Activated CD4-positive, CD25-positive, alpha-beta regulatory T cell treated with anti-CD3 and anti-CD28 coated beads, Interleukin-2, amount 50 U/mL, for 24 hours (primary cell): ENCODE measurements at places on chromosomes 1 and 21.

DNA sequence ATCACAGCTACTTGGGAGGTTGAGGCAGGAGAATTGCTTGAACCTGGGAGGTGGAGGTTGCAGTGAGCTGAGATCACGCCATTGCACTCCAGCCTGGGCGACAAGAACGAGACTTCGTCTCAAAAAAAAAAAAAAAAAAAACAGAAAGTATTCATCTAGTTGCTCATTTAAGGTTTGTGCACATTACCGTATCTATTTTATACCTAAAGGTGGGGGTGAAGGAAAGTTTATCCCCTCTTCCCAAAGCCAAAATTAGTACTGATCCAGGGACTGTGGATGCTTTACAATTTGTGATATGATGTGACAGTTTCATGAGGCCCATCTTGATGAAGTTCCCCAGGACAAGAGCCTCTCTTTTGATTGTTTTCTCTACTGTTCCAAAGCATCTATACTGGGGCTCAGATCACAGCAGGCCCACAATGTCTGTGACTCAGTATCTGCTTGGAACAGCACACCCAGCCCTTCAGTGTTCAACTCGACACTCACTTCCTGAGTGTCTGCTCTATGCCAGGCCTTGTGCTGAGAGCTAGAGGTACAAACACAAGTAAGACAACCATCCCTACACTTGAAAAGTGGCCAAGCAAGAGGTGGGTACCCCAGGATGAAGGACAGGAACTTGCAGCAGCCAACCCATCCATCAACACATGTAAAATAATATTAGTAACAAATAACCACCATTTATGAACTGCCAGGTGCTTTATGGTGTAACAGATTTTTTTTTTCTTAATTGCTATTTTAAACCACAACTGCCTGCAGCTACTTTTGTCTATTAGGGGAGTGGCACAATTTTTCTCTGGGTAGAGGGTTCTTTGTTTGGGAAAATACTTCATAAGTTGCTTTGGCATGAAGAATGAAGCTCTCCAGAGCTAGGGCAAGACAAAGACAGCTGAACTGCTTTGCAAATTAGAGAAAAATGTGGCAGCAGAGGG, 29.0 kb upstream of the KHDRBS1 start:
- ATAC-seq, result peak; percentile 93

DNA sequence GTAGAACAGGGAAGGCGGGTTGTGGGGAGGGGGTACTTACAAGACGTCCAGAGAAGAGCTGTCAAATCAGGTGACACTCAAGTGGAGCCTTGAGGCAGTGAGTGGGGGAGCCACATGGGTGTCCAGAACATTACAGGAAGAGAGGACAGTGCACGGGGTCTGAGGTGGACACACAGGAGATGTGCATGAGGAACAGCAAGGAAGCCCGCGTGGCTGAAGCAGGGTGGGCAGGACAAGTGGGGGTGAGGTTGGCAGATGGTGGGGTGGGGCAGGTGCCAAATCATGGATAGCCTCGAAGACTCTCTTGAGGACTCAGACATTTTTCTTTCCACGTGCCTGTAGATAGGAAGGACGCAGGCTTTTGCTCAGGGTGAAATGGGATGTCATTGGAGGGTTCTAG, 921 bp downstream of the SMPDL3B start:
- no peak for ATAC-seq

DNA sequence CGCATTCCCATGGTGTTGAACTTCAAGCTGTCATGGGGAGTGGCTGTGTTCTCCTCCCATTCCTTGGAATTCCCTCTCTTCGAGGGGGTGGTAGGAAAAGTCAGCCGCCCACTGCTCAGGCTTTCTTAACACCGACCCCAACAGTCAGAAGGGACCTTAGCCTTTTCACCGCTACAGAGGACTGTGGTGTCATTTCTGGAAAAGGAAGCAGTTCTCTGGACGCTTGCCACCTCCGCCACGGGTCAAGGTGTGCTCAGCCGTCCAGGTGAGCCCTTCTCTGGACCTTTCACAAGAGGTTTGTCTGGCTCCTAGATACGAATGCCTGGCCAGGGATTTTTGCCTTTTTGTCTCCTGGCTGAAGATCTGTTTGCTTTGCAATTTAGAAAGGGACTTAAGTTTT, 31.8 kb downstream of the CLIC6 start:
- no peak for ATAC-seq

DNA sequence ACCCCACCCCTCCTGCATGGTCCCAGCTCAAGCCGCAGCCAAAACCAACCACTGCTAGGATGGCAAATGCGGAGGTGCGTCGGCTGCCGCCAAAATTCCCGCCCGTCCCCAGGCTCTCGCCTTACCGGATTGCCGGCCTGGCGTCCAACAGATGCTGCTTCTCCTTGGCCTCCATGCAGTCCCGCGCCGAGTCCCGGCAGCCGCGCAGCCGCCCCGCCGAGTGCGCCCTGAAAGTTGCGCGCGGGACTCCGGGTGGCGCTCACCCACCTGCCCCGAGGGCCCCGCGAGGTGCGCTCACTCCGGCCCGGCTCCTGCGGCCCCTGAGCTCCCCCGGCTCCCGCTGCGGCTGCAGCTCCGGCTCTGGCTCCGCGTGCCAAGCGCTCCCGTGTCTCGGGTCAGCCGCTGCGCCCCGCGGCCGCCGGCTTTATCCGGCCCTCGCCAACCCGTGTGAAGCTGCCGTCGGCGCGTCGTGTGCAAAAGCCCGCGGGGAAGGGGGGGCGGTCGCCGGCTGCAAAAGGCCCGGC, at the start of gene SLC30A2:
Gene SLC30A2 (minus strand): TSS at position 397 of the 524 bp plus-strand sequence. CDS start 222 bp downstream, at position 175.
- no peak for ATAC-seq

GRCh38 chr1:246470585-246470984, 36.5 kb downstream of the SMYD3 start:
- ATAC-seq, result no peak

- no peak for ATAC-seq
These were observed 69.0 kb downstream of the BRINP2 start for GRCh38 chr1:177239792-177240191.

DNA sequence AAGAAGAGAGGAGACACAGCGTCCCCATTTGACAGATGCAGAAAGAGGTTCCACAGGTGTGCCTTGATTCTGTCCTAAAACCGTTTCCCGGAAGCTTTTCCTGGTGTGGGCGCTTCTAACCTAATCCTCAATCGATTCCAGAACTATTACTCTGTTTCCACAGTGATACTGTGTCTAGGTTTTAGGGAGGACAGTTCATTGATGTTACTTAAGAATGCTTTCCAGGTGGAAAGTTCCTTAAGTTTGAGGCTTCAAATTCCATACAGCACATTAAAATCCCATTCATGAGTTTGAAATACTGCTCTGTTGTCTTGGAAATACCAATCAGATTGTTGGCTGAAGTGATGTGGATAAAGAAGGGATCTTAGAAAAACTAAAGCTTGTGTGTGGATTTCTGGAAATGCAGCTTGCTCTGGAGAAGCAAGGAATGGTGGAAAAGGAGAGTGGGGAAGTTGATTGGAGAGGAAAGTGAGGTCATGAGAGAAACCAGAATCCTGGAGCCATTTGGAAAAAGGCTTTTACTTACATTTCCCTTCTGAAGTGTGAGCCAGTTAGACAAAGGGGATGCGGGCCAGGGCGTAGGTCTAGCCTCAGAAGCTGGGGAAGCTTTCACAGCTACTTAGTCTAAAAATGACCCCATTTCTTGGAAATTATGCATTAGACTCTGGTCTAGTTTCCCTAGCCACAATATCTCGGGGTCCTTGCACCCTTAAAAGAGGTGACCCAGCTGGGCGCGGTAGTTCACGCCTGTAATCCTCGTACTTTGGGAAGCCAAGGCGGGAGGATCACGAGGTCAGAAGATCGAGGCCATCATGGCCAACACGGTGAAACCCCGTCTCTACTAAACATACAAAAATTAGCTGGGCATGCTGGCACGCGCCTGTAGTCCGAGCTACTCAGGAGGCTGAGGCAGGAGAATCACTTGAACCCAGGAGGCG, 6.7 kb downstream of the ELF3 start:
- no peak for ATAC-seq
